ENCODE measurements at places on chromosomes 3 and 15. TPM values are rescaled to one million over a fixed set of nuclear protein-coding genes. Genes with fewer than 3 reads are reported as not detected.
A peak's percentile ranks its signal among the peaks of the same experiment; 100 is the strongest.

DNA sequence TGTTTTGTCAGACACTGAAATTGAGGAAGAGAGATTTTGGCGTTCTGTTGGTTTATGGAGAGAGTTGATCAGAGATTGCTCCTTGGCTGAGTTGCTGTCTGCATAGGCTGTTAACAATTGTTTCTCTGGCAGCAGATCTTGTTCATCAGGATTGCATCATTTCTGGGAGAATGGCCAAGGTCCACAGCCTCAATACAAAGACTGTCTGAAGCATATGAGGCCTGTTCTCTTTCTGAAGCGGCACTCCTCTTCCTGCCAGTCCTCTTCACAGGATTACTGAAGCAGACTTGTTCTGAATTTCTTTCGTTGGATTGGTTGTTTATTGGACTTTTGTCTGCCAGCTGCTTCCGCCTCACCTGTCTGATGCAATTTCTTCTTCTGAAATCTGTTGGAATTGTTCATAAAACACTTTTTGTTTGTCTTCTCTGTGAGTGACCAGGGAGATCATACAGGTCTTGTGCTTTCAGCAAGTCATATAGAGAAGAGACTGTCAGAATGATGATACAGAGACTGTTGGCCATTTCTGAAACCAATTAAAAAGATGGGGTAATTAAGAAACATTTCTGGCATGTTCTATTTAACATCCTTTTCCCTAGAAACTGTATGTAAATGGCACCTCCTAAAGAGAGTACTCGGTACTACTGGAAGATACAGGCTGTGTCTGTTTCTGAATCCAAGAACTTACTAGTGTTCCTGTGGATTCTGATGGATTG is 25.5 kb downstream of the SETD5 start:
- peaks cover 20% of the 10 kb centered on the region for H3K36me3 ChIP-seq
- DNase-seq = no peak
- no peak overlapping the region for H3K27ac ChIP-seq
- peaks cover 2% of the 10 kb centered on the region for H3K4me1 ChIP-seq
- H3K4me3 ChIP-seq = no peak overlapping the region

GRCh38 chr3:188624384-188624783 is 470.4 kb downstream of the LPP start:
- no peaks in the 10 kb centered on the region for H3K4me1 ChIP-seq
- DNase-seq = no peak
- H3K4me3 ChIP-seq = no peak overlapping the region
- no peak overlapping the region for H3K27ac ChIP-seq

DNA sequence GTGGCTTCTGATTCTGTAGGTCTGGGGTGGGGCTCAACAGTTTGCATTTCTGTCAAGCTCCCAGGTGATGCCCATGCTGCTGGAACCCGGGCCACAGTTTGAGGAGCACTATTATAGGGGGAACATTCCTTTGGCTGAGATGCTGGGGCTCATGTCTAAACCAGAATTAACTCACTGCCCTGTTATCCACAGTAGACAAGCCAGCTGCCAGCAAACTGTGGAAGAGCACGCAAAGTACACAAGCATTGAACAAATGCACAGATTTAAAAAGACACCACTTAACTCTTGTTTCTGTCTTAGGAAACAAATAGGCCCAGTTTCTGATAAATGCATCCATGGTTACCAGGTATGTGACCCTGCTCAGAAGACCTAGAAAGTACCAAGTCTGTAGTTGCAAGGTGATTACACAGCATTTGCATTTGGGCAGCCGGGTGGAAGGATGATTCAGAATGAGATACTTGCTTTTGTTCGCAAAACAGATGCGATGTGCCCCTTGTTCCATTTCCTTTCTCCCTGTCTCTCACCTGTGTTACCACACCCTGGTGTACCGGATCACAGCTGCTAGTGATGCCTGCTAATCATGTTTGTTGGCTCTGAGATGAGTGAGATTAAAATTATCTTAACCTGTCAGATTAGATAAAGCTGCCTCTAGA is 12.4 kb downstream of the GYG1 start:
- peaks cover 23% of the 10 kb centered on the region for H3K36me3 ChIP-seq
- no peaks in the 10 kb centered on the region for H3K27me3 ChIP-seq
- H3K4me3 ChIP-seq = no peak overlapping the region
- DNase-seq = no peak
- H3K27ac ChIP-seq = peak overlapping the region; percentile 22
- peaks cover 6% of the 10 kb centered on the region for H3K4me1 ChIP-seq

DNA sequence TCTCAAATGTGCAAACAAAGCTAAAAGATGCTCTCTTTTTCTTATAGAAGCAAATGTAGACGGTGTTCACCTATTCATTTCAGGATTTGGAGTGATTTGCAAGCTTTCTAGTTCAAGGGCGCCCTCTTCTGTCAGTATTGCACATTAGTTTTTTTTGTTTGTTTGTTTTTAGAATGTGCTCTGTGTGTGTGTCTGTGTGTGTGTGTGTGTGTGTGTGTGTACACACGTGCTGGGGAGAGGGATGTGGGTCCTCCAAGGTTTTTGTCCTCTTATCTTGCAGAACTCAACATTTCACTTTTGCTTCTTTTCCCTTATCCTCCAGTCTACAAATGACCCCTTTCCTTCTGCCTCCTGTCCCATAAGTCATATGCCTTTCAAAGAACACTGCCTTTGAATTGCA is 23.5 kb downstream of the DNAH1 start:
- no peaks in the 10 kb centered on the region for H3K27me3 ChIP-seq
- H3K27ac ChIP-seq = no peak overlapping the region
- no peaks in the 10 kb centered on the region for H3K4me1 ChIP-seq

- no peaks in the 10 kb centered on the region for H3K27me3 ChIP-seq
- H3K36me3 ChIP-seq = no peaks in the 10 kb centered on the region
- no peak overlapping the region for H3K27ac ChIP-seq
- no peak overlapping the region for H3K4me3 ChIP-seq
Measured at GRCh38 chr15:35748105-35748504, 202.1 kb upstream of the DPH6 start.

GRCh38 chr3:12975748-12976522 is 97.3 kb downstream of the IQSEC1 start:
- H3K4me1 ChIP-seq = peaks cover 45% of the 10 kb centered on the region
- H3K27me3 ChIP-seq = no peaks in the 10 kb centered on the region
- no peak overlapping the region for H3K4me3 ChIP-seq
- H3K36me3 ChIP-seq = peaks cover 32% of the 10 kb centered on the region

- no peak overlapping the region for H3K27ac ChIP-seq
- peaks cover 15% of the 10 kb centered on the region for H3K27me3 ChIP-seq
- H3K4me3 ChIP-seq = no peak overlapping the region
- H3K36me3 ChIP-seq = no peaks in the 10 kb centered on the region
Measured at GRCh38 chr15:92205255-92205739, 188.4 kb upstream of the ST8SIA2 start.

DNA sequence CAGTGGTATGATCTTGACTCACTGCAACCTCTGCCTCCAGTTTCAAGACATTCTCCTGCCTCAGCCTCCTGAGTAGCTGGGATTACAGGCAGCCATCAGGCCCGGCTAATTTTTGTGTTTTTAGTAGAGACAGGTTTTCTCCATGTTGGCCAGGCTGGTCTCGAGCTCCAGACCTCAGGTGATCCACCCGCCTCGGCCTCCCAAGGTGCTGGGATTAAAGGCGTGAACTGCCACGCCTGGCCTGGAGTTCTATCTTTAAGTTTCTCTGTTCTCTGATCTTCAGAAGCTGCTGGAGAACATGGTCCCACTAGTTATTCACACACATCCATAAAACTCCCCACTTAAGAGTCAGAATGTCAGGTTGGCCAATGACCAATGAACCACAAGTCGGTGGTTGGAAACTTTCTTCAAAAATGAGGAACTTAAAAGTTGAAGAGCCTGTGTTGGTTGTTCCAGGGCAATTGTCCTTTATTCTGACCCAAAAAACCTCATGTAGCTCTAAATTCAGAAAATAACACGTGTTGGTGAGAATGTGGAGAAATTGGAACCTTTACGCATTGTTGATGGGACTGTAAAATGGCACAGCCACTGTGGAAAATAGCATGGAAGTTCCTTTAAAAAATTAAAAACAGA is 55.9 kb upstream of the PIK3CB start:
- no peak for DNase-seq
- no peaks in the 10 kb centered on the region for H3K4me1 ChIP-seq
- H3K27me3 ChIP-seq = no peaks in the 10 kb centered on the region
- H3K4me3 ChIP-seq = no peak overlapping the region
- no peak overlapping the region for H3K27ac ChIP-seq

ESYT3 gene
- total RNA-seq = 0.20 TPM

- no peak for DNase-seq
- no peaks in the 10 kb centered on the region for H3K27me3 ChIP-seq
- H3K4me1 ChIP-seq = no peaks in the 10 kb centered on the region
- no peak overlapping the region for H3K27ac ChIP-seq
- H3K4me3 ChIP-seq = no peak overlapping the region
- no peaks in the 10 kb centered on the region for H3K36me3 ChIP-seq
Measured at GRCh38 chr3:188931036-188931435, 240.7 kb upstream of the TPRG1 start.

AMIGO3 gene
- 0.20 TPM for total RNA-seq

GRCh38 chr3:148643389-148643840 is 54.3 kb upstream of the AGTR1 start:
- no peaks in the 10 kb centered on the region for H3K27me3 ChIP-seq
- H3K4me3 ChIP-seq = no peak overlapping the region
- no peak overlapping the region for H3K27ac ChIP-seq
- DNase-seq = no peak
- no peaks in the 10 kb centered on the region for H3K4me1 ChIP-seq

DNA sequence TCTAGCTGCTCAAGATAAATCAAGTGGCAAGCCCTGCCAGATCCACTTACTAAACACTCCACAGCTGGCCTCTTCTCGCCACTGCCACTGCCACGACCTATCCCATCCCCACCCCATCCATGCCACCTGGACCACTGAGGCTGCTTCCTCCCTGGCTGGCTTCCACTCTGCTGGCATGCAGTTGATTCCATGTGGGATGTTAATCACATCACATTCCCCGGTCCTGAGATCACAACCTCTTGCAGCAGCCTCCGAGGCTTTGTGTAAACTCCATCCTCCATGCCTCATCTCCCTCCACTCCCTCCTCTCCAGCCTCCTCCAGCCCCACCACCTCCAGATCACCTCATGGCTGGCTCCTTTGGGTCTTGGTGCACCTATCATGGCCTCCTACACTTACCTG is 7.7 kb downstream of the NCKIPSD start:
- no peaks in the 10 kb centered on the region for H3K4me1 ChIP-seq
- peaks cover 7% of the 10 kb centered on the region for H3K36me3 ChIP-seq
- no peak overlapping the region for H3K27ac ChIP-seq
- no peaks in the 10 kb centered on the region for H3K27me3 ChIP-seq
- no peak overlapping the region for H3K4me3 ChIP-seq

DNA sequence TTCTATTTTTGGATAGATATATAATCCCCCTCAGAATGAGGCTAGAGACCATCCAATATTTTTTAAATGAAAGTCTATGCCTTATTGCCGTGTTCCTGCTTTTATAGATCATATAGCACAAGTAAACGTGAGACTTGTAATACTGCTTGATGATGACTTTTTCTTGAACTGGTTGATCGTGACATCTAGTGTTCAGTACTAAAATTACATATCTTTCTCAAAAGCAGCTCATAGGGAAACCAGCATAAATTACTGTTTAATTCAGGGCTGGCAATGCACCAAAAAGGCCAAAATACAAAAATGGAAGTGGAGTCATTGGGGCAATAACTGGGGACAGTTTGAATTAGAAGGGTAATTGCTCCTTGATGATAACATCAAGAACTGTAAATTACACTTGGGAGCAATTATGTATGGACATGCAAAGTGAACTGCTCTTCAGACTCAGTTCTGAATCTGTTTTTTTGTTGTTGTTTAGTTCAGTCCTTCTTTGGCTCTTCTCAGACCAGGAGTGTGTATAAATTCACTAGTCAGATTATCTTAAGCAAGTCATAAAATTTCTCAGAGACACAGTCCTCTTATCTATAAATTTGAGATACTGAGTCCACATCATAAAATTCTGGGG is 325.3 kb downstream of the THSD4 start:
- no peak overlapping the region for H3K4me3 ChIP-seq
- no peaks in the 10 kb centered on the region for H3K4me1 ChIP-seq
- H3K27ac ChIP-seq = no peak overlapping the region
- no peaks in the 10 kb centered on the region for H3K36me3 ChIP-seq
- H3K27me3 ChIP-seq = no peaks in the 10 kb centered on the region

GOLGA6L2 gene
- total RNA-seq = not detected

CHRNA7 gene
- total RNA-seq = 0.16 TPM

HRH1 gene
- total RNA-seq = 2.0 TPM

STARD5 gene
- 6.8 TPM for total RNA-seq

GRCh38 chr3:10926811-10927521 is 65.6 kb upstream of the SLC6A1 start:
- DNase-seq = no peak
- H3K4me3 ChIP-seq = no peak overlapping the region
- H3K27ac ChIP-seq = no peak overlapping the region

ARGFX gene
- total RNA-seq = not detected

DNA sequence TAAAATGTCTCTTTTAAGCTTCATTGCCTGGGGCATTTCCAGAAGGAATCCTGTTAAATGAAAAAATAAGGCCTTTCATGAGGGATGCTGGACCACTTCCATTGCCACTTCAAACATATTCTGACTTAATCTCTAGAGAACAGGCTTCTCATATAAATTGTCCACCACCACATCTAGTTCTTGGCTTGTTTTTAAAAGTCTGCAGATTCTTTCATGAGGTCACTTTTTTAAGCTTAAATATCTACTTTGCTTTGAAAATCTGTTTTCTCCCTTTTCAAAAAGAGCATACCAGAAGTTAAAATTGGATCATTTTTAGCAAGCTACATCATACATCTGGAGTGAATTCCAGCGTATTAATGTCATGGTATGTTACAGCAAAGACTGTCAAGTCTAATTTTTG is 131.6 kb downstream of the C3orf70 start:
- no peak overlapping the region for H3K27ac ChIP-seq
- H3K27me3 ChIP-seq = no peaks in the 10 kb centered on the region
- H3K4me1 ChIP-seq = no peaks in the 10 kb centered on the region
- no peak for DNase-seq
- no peak overlapping the region for H3K4me3 ChIP-seq
- H3K36me3 ChIP-seq = peaks cover 2% of the 10 kb centered on the region

DNA sequence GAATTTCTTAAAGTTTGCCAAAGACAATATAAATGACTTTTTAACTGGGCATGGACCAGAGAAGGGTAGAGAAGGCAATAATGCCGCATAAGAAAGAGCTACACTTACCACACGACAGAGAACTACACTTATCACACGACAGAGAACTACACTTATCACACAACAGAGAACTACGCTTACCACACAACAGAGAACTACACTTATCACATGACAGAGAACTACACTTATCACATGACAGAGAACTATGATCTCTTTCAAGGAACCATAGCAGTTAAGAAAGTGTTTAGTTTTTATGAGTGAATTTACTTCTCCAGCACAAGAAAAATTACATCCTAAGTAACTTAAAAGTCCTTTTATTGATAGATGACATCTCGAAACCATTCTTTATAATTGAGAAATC is 32.0 kb downstream of the DCUN1D1 start:
- H3K27ac ChIP-seq = no peak overlapping the region
- H3K27me3 ChIP-seq = no peaks in the 10 kb centered on the region
- H3K4me3 ChIP-seq = no peak overlapping the region
- DNase-seq = no peak

ECE2 gene
- not detected for total RNA-seq

CCR9 gene
- total RNA-seq = 8.1 TPM

GRCh38 chr3:116569611-116570010 is 124.3 kb upstream of the LSAMP start:
- no peak overlapping the region for H3K4me3 ChIP-seq
- H3K36me3 ChIP-seq = no peaks in the 10 kb centered on the region
- DNase-seq = no peak
